ENCODE measurements at places on chromosomes 1 and 21.

- H3K4me3 ChIP-seq: no peak overlapping the region
- no peak overlapping the region for H3K27ac ChIP-seq
- peaks cover 2% of the 10 kb centered on the region for H3K36me3 ChIP-seq
- DNase-seq: no peak
Measured at GRCh38 chr1:201793306-201793925, 35.5 kb upstream of the IPO9 start.

DNA sequence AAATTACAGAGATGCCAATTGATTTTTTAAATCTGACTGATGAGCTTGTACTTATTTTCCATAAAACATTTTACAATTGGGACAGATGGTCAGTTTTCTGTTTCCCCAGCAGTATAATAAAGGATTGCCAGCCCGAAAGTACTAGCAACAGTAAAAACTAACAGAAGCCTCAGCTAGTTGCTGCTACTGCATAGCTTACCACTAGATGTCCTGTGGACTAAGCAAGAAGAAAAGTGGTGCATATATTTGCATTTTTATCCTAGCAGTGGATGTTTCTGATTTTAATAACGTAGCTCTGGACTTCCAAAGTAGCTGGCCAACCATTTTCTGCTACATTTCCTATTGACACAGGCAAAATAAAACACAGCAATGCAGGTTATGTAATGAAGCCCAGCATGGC, 241.5 kb downstream of the BARHL2 start:
- H3K27me3 ChIP-seq: no peaks in the 10 kb centered on the region
- no peak overlapping the region for H3K27ac ChIP-seq
- no peaks in the 10 kb centered on the region for H3K36me3 ChIP-seq
- no peak for DNase-seq
- H3K4me1 ChIP-seq: no peaks in the 10 kb centered on the region

GRCh38 chr1:59404796-59405195, 107.9 kb downstream of the FGGY start:
- H3K4me3 ChIP-seq: no peak overlapping the region
- peaks cover 5% of the 10 kb centered on the region for H3K4me1 ChIP-seq
- H3K27me3 ChIP-seq: no peaks in the 10 kb centered on the region
- DNase-seq: no peak
- H3K27ac ChIP-seq: no peak overlapping the region

GRCh38 chr1:2197707-2198165, 3.2 kb upstream of the FAAP20 start:
- H3K4me1 ChIP-seq: peaks cover 21% of the 10 kb centered on the region
- no peaks in the 10 kb centered on the region for H3K27me3 ChIP-seq
- no peak overlapping the region for H3K27ac ChIP-seq
- DNase-seq: no peak
- no peaks in the 10 kb centered on the region for H3K36me3 ChIP-seq

DNA sequence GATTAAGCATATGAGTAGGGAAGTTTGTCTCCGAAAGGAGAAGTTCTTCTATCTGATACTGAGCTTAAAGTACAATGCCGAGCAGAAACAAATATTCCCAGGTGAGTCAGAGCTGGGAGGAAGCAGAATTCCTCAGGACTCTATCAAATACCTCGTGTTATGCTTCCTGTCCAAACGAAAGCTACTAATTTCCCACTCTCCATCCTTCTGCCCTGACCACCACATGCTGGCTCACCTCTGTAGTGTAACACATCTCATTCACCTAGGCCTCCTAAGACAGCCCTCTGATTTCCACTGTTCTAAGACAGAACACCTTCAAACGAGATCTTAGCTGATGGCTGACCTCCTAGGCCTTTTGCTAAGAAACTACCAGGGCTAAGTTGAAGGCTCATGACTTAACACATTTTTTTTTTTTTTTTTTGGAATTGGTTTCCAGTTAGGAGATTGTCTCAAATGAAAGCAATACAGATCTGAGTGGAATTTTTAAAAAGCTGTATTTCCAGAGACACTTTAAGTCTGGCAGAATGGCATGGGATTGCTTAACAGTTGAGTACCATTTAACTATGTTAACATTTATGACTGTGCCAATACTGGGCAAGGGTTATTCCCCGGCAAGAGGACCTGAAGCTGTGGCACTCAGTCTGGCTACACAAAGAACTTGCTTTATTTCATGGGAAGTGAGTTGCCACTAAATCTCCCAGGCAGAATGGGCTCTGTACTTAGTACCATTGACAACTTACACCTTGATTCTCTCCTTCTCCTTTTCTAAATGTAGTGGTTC, 583.4 kb downstream of the DPYD start:
- H3K27ac ChIP-seq: no peak overlapping the region
- H3K4me1 ChIP-seq: no peaks in the 10 kb centered on the region

DNA sequence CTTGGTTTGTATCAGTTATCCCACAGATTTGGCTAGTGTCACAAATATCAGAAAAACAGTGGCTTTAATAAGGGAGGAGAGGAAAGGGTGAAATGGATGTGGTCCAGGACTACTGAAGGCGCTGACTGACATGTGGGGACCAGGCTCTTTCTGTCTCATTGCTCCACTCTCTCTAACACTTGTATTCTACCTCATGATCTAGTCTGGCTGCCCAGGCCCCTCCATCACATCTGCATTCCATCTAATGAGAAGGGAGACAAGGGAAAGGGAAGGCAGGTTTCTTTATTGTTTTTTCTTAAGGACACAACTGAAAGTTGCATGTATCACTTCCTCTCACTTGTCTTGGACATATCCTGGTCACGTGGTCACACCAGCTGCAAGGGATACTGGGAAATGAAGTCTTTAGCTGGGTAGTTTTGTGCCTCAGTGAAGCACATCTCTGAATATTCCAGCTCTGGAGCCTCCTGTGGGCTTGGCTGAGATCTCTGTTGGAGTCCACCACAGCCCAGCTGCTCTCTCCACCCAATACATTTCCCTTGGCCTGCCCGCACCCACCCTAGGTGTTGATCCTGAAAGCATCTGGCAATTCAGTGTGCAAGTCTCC, 42.0 kb upstream of the PADI2 start:
- H3K4me3 ChIP-seq: no peak overlapping the region
- no peak overlapping the region for H3K27ac ChIP-seq
- peaks cover 6% of the 10 kb centered on the region for H3K27me3 ChIP-seq
- H3K36me3 ChIP-seq: peaks cover 4% of the 10 kb centered on the region
- no peaks in the 10 kb centered on the region for H3K4me1 ChIP-seq
- no peak for DNase-seq

DNA sequence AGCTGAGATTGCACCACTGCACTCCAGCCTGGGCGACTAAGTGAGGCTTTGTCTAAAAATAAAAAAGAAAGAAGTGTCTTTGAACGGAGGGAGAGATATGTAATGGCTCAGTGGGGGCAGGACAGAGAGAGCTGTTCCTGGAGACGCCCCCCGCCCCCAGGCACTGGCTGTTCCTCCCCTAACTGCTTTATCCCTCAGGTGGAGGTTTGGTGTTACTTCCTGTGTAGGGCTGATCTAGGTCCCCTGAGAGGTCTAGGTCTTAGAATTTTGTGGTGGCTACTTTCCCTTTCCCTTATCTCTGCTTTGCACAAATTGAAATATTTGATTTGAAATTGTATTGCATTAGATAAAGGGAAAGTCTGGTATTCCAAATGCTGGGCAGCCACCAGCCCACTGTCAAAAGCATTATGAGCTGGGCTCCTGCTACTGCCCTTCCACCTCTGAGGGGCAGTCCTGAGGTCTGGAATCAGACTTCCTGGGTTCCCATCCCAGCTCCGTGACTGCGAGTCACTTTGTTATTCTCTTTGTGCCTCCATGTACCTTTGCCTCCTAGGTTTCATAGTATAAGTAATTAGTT, 134.8 kb upstream of the KIF26B start:
- H3K27me3 ChIP-seq: no peaks in the 10 kb centered on the region
- H3K4me1 ChIP-seq: peaks cover 17% of the 10 kb centered on the region
- peak overlapping the region; percentile 56 for H3K27ac ChIP-seq

- peaks cover 6% of the 10 kb centered on the region for H3K4me1 ChIP-seq
- DNase-seq: no peak
- H3K27ac ChIP-seq: no peak overlapping the region
Measured at GRCh38 chr1:107526524-107527198, 385.8 kb downstream of the NTNG1 start.

GRCh38 chr1:54581621-54582035, 33.6 kb downstream of the ACOT11 start:
- no peaks in the 10 kb centered on the region for H3K4me1 ChIP-seq
- no peak overlapping the region for H3K27ac ChIP-seq
- no peaks in the 10 kb centered on the region for H3K36me3 ChIP-seq
- no peak overlapping the region for H3K4me3 ChIP-seq
- DNase-seq: no peak

- no peak overlapping the region for H3K27ac ChIP-seq
- H3K4me3 ChIP-seq: no peak overlapping the region
- DNase-seq: no peak
- H3K27me3 ChIP-seq: no peaks in the 10 kb centered on the region
- H3K36me3 ChIP-seq: no peaks in the 10 kb centered on the region
Measured at GRCh38 chr1:163657719-163658118, 336.0 kb downstream of the NUF2 start.

- DNase-seq: no peak
- peaks cover 56% of the 10 kb centered on the region for H3K36me3 ChIP-seq
- no peak overlapping the region for H3K4me3 ChIP-seq
Measured at GRCh38 chr1:180168786-180169639, 14.3 kb downstream of the QSOX1 start.
